ENCODE measurements at places on chromosomes 2 and 18.

DNA sequence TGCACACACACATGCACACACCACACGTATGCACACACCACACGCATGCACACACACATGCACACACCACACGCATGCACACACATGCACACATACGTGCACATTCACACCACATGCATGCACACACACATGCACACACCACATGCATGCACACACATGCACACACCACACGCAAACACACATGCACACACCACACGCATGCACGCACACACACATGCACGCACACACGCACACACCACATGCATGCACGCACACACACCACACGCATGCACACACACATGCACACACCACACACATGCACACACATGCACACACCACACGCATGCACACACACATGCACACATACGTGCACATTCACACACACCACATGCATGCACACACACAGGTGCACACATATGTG lies 169.8 kb upstream of the SALL3 start:
- no peak for DNase-seq

DNA sequence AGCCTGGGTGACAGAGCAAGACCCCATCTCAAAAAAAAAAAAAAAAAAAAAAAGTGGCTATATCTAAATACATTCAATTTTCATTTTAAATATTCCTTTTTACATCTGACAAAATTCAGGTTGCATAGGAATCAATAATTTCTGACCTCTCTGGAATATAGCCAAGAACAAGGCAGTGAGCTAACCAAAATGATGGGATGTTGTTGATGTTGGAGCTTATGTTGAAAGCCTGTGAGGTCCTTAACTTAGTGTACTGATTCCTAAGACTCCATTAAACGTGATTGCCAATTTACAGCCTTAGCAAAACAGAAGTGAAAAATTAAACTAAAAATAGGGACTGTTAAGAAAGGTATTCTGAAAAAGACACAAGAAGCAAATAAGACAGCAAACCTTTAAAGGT lies 109.6 kb downstream of the MEP1B start:
- DNase-seq: no peak

DNA sequence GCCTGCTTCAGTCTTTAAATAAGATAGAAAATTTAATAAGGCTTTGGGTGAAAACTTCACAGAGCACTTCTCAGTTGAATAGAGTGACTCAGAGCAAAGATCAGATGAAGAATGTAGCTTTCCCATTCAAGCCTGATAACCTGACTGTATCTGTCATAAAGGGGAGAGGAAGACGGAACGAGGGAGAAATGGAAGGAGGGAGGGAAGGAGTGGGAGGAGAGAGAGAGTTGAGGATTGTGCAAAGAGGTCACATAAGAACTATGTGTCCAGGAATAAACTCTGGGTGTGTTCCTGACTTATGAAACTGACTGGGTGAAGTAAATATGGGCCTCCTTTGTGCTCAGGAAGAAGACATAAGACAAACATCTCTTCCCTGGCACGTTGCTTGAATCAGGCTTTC lies 385.5 kb downstream of the LPIN1 start:
- no peak for DNase-seq

DNA sequence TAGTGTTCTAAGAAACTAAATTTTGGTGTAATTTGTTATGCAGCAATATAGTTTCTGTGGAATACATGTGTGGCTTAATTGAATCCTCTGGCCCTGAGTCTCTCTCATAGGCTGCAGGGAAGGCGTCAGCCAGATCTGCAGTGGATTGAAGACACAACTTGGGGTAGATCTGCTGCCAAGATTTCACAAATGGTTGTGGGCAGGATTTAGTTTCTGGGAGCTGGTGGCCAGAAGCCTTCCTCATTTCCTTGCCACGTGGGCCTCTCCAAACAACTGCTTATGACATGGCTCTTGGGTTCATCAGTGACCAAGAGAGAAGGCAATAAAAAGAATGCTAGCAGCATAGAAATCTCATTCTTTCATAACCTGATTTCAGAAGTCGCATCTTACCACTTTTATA lies 28.2 kb downstream of the CCDC102B start:
- DNase-seq: no peak

DNA sequence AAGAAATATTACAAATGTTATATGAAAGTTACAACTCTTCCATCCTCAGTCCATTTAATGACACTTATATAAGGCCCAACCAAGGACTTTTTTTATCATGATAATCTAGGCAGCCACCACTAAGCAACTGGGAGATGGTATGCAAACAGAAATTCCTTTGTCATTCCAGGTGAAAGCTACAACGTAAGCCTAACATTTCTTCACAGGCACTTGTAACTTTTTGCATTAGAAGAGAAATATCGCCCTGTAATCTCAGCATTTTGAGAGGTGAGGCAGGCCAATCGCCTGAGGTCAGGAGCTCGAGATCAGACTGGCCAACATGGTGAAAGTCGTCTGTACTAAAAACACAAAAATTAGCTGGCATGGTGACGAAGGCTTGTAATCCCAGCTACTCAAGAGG lies 581.2 kb upstream of the SLC8A1 start:
- no peak for DNase-seq
